T-helper 9 cell (primary cell): ENCODE measurements at places on chromosomes 6 and 20.

- no peak for DNase-seq
Measured at GRCh38 chr6:47536816-47537401, 59.3 kb downstream of the CD2AP start.

- DNase-seq = no peak
Measured at GRCh38 chr20:2305946-2306345, 10.1 kb downstream of the TGM3 start.

DNA sequence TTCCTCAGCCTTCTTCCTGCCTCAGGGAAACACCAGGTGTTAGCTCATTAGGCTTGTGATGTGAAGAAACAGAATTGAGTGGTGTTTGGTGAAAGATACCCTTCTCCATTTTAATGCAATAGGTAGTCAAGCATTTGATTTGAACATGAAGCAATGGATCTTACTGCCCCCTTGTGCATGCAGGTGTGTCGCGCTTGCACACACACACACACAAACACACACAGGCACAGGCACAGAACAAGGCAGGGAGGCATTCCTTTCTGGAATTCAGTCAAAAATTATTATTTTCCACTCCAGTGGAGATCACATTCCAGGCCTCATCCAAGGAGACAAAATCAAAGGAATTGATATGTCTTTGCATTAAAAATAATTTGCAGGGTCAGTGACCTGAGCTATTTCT, 667.0 kb upstream of the MARCKS start:
- DNase-seq = no peak

GRCh38 chr6:105072798-105073199, 107.0 kb downstream of the POPDC3 start:
- no peak for DNase-seq

DNA sequence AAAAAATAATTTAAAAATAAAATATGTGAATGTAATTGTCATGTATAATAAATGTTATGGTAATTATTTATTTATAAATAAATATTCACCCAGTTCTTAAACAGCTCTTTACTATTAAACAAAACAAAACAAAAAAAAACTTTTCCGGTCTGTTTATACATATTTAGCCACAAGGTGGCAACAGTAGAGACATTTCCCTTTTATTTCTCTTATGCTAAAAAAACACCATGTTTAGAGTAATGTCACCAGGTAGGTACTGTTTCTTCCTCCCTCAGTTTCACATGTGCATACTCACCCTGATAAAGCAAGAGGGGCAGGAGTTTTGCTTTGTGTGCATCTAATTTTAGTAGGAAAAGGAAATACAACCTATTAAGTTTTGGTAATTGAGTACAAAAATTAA, 610.4 kb upstream of the IMPG1 start:
- no peak for DNase-seq

- DNase-seq = no peak
Measured at GRCh38 chr6:38137608-38138265, 318.2 kb downstream of the ZFAND3 start.

DNA sequence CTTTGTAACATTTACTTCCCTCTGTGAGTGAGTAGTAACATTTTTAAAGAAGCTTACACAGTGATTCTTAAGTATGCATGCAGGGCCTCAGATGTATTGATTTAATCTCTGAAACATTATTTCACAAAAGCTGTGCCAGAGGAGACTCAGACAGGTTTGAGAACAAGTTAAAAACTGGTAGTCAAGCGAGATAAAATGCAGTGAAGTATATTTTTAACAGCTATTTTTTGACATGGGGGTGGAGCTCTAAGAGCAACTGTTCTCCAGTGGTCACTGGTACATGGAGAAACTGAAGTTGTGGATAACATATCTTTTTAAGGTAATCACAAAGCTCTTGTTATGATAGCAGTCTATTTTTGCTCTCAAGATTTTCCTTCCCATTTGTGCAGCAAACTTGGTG, 20.4 kb downstream of the DSTN start:
- no peak for DNase-seq

- DNase-seq = peak; percentile 37
Measured at GRCh38 chr20:60210779-60211617, 252.8 kb downstream of the CDH26 start.

GRCh38 chr6:33996120-33996475, 149.8 kb downstream of the GRM4 start:
- no peak for DNase-seq

DNA sequence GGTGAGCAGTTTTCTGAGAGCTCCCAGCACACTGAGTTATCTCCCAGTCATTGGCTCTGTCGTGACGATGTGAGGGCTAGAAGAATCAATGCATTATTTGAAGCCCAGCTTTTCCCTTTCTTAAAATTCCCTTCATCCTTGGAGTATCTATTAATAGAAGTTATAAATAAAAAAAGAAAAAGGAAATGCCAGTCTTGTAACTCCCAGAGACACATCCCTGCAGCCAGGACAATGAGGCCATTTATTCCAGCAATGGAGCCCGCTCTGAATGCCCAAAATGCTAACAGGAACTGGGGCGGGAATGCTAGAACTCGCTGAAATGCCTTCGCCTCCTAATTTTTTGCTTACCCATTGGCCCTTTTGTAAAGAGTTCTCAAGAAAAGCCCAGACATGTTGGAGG, 305.8 kb downstream of the TFAP2C start:
- DNase-seq = no peak

DNA sequence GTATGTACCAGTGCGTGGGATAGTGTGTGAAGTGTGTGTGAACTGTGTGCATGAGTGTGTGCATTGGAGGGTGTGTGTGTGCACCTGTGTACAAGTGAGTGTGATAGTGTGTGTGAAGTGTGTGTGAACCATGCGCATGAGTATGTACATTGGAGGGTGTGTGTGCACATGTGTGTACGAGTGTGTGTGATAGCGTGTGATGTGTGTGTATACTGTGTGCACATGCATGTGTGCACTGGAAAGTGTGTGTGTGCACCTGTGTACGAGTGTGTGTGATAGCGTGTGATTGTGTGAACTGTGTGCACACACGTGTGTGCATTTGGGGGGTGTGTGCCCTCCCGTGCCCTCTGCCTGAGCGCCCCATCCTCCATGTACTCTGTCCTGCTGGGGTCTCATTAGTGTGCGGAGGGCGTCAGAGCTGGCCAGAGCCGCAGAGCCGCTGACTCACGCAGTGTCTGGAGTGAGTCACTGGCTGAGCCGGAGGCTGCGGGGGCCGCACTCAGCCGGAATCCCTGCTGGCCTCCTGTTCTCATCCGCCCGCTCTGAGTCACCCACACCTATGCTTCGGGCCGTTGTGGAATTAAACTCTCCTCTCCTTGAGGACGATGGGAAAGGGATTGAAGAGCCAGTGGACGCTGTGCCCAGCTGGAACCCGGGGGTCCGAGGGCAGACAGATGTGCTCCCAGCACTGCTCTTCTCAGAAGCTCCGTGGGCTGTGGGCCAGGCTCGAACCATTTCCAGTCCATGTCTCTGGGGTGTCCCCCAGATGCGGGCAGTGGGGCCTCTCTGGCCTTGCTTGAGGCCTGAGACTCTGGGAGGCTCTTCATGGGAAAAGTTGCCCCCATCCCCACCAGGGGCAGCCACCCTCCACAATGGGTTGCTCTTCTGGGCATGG, 27.3 kb upstream of the STX16 start:
- DNase-seq = no peak

GRCh38 chr20:63748934-63749270, 9.3 kb downstream of the SLC2A4RG start:
- DNase-seq = no peak

DNA sequence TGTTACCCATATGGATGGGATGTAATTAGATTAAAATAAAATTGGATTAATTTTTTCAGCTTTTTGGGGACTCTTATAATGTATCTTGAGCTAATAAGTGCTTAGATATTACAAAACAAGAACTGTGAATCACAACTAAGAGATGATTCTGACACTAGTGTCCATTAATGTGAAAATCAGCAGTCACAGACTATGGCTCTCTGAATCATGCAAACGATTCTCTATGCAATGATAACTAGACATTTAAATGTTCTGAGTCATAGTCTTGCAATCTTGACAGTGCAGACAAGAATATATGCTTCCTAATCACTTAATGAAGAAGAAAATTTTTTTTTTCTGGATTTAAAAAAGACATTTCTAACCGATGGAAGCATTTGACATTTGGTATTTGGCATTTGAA, 82.2 kb upstream of the OPRM1 start:
- no peak for DNase-seq

DNA sequence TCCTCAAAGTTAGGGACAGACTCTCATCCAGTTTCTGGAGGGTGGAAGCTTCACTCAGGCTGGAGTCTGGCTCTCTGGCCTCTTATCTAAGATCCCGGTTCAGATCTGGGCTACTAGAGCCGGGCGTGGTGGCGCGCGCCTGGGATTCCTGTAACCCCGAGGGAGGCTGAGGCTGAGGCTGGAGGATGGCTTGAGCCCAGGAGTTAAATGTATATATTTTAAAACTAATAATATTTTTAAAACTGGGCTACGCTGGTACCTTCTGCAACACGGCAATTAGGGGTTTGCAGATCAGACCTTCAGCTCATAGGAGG, 710 bp upstream of the ZNF343 start:
- DNase-seq = no peak

DNA sequence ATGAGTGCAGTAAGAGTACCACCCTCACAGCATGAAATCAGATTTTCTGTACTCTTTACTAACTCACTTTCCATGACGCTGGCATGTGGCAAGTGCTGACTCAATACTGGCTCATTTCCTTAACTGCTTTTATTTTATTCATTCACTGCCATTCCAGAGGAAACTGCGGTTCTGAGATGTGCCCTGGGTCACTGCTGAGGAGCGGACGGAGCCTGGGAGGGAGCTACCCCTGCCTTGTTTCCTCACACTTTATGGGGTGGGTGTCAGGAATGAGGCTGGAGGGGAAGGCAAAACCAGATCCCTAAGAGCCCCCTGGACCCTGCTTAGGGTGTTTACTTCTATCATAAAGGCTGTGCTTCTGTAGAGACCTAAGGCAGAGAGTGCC, 14.4 kb downstream of the NT5E start:
- no peak for DNase-seq

GRCh38 chr20:19212821-19213502, 520 bp downstream of the SLC24A3 start:
- DNase-seq = no peak

- DNase-seq = no peak
Measured at GRCh38 chr20:62425281-62426058, 1.9 kb downstream of the RBBP8NL start.
